Stimulated activated CD4-positive, alpha-beta T cell treated with anti-CD3 and anti-CD28 coated beads, TNF-alpha, amount 100 ng/mL, for 24 hours (primary cell): ENCODE measurements at places on chromosomes 16 and 17.

DNA sequence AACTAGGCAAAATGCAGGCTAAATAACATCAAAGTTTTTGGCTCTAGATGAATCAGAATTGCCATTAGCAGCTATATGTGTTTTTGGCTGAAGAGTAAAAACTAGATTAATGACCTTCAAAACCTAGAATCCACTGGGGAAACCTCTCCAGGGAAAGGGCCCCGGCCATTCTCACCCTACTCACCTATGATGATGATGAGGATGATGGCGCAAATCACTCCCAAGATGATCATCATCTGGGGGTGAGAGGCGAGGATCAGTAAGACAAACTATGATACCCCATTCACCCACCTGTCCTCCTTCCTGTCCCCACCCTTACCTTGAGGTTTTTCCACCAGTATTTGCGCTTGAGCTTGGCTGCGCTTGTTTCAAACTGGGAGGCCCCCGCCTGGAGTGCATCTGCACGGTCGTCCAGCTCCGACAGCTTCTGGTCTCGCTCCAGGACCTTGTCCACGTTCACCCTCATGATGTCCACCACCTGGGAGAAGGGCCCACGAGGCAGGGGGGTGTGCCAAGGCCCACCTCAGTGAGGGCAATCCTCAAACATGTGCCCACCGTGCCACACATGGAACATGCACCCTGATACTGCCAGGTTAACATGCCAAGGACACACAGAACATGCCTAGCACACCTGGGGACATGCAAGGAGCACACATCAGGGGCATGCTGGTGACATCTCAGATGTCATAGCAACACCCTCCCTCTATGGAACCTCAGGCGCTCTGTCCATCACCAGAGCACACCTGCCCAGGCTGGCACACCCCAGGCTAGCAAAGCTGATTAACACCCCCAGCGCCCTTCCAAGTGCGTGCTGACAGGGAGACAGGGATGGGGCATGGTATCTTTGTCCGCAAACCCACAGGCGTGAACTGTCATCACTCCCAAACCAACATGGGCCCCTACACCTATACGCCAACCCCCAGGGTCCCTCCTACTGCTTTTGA lies 1.2 kb downstream of the VAMP2 start:
- no peak for DNase-seq

- no peak for DNase-seq
Observed at GRCh38 chr16:3295783-3296182, 9.4 kb downstream of the TIGD7 start.

DNA sequence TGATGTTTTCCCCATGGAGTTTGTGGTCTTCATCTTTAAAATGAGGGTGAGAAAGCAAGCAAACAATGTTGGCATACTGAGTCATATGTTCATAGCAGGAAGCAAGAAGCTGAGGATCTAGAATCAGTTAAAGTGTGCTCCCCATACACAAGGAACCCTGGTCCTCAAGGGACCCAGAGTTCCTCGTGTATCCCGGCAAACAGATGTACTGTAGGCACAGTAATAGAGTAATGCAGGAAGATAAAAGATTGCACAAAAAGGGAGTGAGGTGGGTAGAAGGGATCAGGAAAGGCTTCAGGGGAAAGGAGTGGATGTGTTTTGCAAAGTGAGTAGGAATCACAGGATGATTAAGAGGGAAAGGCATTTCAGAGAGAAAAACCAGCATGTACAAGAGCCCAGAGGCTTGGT lies 412.3 kb upstream of the CDH11 start:
- DNase-seq: no peak

GRCh38 chr17:3596804-3597464 lies 12.3 kb downstream of the TRPV1 start:
- no peak for DNase-seq
